ENCODE measurements at places on chromosomes 13 and 19. TPM values are rescaled to one million over a fixed set of nuclear protein-coding genes. Genes with fewer than 3 reads are reported as not detected.

KRTDAP gene
- not detected for total RNA-seq

GNG7 gene
- 2.0 TPM for total RNA-seq

ODAD3 gene
- total RNA-seq: not detected

SERP2 gene
- 0.31 TPM for total RNA-seq

KLF2 gene
- 184 TPM for total RNA-seq

AMER2 gene
- 0.10 TPM for total RNA-seq

ONECUT3 gene
- total RNA-seq: not detected

GPC6 gene
- total RNA-seq: 0.31 TPM

STAP2 gene
- 0.42 TPM for total RNA-seq

ZNF320 gene
- total RNA-seq: not detected

ZNF534 gene
- total RNA-seq: 0.10 TPM

NKG7 gene
- 119 TPM for total RNA-seq

TSHZ3 gene
- 1.9 TPM for total RNA-seq

PNMA8B gene
- under 0.01 TPM for total RNA-seq

FUT6 gene
- not detected for total RNA-seq

ATCAY gene
- not detected for total RNA-seq

CD37 gene
- total RNA-seq: 229 TPM

LRP3 gene
- total RNA-seq: 3.8 TPM

OR7A5 gene
- 0.10 TPM for total RNA-seq

PALM3 gene
- total RNA-seq: under 0.01 TPM

ATP4B gene
- total RNA-seq: not detected

LRRC63 gene
- total RNA-seq: 0.21 TPM

ZNF549 gene
- 8.1 TPM for total RNA-seq

FGF14 gene
- total RNA-seq: under 0.01 TPM

ZNF844 gene
- 32.2 TPM for total RNA-seq

SLC6A16 gene
- total RNA-seq: 0.73 TPM

TSEN34 gene
- 15.5 TPM for total RNA-seq
